ENCODE measurements at places on chromosomes 5 and 9.

- DNase-seq: no peak
Observed at GRCh38 chr5:109756543-109757185, 66.9 kb downstream of the MAN2A1 start.

DNA sequence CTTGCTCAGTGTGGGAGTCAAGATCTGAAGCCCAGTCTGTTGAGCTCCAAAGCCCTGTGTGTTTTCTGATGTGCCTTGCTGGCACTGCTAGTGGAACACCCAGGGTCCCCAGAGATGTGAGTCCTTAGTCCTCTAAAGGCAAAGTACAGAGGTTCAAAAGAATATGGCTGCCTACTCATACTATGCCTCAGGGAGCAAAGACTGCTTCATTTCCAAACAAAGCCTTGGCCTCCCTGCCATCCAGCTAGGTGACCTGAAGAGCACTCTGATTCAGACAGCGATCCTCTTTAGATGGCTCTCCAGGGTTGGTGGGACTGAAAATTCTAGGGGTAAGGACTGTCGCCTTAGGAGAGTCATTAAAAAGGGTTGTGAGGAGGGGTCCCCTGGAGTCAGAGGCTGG, 2.0 kb downstream of the PRLR start:
- no peak for DNase-seq

DNA sequence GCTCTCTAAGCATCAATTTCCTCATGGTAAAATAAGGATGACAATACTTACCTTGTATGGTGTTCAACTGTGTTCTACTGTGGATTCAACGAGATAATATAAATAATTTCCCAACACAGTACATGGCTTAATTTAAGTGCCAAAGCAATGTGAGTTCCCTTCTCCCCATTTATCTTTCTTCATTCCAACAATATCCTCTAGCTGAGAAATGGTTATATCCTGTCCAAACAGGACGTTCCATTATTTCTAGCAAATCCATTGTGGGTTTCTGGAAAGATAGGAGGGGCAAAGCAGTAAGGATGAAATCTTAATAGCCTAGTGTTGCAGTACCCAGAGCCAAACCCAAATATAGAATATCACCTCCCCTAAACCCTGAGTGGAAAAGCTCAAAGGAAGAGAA, 22.0 kb downstream of the ABCA1 start:
- no peak for DNase-seq

DNA sequence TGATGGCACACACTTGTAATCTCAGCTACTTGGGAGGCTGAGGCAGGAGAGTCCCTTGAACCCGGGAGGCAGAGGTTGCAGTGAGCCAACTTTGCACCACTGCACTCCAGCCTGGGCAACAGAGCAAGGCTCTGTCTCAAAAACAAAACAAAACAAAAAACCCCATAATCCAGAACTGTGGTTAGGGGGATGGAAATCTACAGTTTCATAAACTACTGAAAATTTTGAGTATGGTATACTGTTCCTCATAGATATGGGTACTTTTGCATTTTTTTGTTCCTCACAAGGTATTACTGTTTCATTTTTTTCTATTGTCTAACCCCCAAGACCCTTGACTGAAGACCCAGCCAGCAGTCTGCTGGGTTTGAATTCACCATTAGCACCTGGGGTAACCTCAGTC, 52.2 kb upstream of the MAP3K1 start:
- no peak for DNase-seq

DNA sequence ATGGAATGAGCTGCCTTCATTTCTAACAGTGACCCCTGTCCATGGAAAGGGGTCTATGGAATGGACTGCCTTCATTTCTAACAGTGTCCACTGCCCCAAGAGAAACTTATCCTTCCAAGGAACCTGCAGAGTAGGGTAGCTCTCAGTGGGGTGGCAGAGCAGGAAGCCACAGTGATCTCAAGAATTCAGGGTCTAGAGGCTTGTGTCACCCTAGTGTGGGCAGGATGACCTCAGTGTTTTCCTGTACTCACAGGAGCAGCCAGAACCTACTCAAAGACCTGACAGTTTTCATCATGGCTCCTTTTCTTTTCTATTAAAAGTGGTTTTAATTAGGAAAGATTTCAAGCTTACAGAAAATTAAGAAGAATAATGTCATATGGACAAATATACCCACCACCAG, 27.5 kb downstream of the SEC61B start:
- DNase-seq: no peak

Measured in erythroblast (primary cell).